ENCODE measurements at places on chromosomes 6 and 20. TPM values are rescaled to one million over a fixed set of nuclear protein-coding genes. Genes with fewer than 3 reads are reported as not detected.
A peak's percentile ranks its signal among the peaks of the same experiment; 100 is the strongest.

GRCh38 chr20:9478771-9479170 lies 35.6 kb upstream of the LAMP5 start:
- no peak for DNase-seq

PI16 gene
- not detected for polyA plus RNA-seq

DNA sequence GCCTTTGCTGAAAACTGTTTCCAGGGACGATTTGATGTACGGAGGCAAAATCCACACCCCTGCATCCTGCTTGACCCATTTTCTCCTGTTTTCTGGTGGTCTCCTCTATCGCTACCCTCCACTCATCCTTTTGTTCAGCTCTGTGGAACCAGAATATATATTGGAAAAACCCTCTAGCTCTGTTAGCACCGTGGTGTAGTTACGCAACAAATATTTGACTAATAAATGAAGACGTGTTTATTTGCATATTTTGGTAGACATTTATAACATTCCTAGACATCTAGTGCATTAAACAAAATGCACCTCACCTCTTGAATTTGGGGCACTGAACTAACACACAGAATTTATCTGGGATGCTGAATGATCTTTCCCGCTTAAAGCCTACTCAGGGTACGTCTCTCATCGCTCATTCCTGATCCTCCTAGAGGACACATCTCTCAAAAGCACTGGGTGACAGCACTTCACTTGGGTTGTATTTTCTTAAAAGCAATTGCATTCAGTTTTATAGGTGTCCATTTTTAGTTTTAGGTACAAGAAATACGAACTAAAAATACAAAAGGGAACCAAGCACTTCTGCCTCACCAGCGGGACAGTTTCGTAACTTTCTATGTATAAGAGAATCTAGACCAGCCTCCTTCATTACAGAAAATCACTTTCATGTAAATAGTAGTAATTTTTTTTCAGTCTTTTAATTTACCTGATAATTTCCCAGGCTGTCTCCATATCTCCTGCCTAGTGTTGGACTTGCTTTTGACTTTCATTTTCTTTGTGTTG lies 59.2 kb downstream of the SNRNP48 start:
- DNase-seq: no peak

- DNase-seq: no peak
These were observed 177.9 kb downstream of the RNGTT start for GRCh38 chr6:88785478-88785877.

RAB44 gene
- not detected for polyA plus RNA-seq

- no peak for DNase-seq
These were observed 34.5 kb upstream of the FERMT1 start for GRCh38 chr20:6157345-6157744.

LY86 gene
- polyA plus RNA-seq: not detected

- no peak for DNase-seq
These were observed 11.4 kb upstream of the SIRT5 start for GRCh38 chr6:13563009-13563408.

SNRPB gene
- 193 TPM for polyA plus RNA-seq

- DNase-seq: no peak
These were observed 16.3 kb upstream of the ARFGEF3 start for GRCh38 chr6:138145402-138145801.

DNA sequence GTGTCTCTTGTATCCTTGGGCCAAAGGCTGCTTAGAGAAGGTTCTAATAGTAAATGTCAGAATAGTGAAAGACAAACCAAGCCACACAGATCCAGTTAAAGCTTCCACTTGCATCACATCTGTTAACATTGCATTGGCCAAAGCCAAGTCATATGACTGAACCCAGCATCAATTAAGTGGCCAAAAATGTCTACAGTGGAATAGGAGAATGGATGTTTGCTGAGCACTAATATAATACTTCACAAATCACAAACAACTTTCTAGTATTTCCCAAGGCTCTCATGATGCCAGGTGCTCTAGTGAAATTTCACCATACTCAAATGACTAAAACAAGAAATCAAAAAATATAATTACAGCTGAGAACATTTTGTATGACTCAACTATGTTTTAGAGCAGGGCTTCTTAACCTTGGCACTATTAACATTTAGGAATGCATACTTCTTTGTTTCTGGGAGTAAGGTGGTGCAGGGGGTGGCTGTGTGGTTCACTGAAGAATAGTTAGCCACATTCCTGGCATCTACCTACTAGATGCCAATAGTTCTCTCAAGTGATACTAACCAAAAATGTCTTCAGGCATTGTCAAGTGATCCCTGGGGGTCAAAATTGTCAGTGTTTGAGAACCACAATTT lies 148.0 kb upstream of the SPTLC3 start:
- no peak for DNase-seq

DNA sequence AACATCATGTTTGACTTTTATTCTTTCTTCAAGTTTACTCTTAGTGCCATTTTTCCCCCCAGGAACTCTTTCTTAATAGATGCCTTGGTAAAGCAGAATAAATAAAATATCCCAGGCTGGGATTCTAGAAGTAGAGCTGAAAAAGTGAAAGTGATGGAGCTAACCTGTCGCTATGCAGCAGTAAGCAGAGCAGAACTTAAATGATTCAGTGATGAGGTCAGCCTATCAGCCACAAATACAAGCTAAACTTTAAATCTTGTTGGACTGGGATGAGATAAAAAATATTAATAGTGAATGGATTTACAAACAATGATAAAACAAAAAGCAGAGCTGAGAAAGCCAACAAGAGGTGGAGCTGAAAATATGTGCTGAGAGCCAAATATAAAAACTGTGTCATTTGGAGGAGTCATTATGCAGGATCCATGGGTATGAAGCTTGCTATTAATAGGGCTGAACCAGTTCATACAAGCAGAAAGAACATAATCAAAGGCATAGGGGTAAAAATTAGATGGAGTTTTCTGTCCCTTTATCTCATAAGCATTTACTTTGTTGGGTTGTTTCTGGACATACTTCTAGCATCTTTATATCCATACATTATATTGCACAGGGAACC lies 877.8 kb downstream of the EPHA7 start:
- DNase-seq: no peak

SCRT2 gene
- not detected for polyA plus RNA-seq

DNA sequence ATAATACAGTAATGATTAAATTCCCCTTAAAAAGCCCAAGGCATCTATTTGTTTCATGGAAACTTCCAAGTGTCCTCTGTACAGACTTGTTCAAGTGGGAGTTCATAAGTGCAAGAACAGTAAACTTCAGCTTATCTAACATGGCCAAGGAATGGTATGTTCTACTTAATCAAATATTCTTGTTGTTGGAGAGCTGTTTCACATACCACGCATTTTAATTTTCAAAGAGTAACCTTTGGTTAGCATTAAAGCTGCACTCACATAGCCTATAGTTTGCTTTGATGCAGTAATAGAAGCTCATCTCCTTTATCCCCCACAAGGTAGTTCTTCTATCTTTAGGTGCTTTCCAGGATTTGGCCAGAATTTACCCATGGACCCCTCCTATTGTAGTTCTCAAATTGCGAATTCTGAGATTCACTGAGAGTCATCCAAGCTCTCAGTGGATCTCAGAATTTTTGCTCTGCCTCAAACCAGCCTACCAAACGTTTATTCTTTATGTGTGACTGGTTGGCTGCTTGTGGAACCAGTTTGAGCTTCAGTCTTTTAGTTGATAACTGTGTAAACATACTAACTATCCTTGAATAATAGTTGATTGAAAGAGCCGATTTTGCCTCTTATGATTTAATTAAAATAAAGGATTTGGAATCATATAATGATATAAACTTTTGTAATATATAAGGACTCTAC lies 668.0 kb upstream of the FLRT3 start:
- DNase-seq: no peak

GMPR gene
- polyA plus RNA-seq: 4.8 TPM

- DNase-seq: peak; percentile 90
These were observed at the start of gene SPEF1 for GRCh38 chr20:3781153-3781910. TSS of gene SPEF1 (minus strand) at chr20:3781448. CDS start at chr20:3781287, 161 bp downstream.

GRCh38 chr6:79201983-79202382 lies 32.5 kb downstream of the HMGN3 start:
- no peak for DNase-seq

ZBTB46 gene
- polyA plus RNA-seq: 3.1 TPM

- DNase-seq: peak; percentile 11
These were observed 30.1 kb upstream of the NOX3 start for GRCh38 chr6:155485756-155486155.

SLCO4A1 gene
- polyA plus RNA-seq: 0.58 TPM

DNA sequence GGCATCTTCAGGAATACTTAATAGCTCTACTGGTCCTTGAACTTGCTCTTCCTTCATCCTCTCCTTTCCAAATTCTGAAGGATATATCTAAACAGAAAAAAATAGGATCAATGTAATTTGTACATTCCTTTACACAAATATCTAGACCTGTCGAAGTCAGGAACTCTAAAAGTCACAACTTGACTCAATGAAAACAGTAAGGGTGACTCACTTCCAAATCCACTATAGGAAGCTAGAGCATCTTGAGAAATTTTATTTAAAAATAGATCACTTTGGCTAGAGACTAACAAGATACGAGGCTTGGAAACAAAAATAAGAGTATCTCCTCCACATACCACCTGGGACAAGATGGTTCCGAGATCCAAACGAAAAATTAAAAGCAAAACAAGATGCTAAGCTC lies 12.2 kb downstream of the ESF1 start:
- no peak for DNase-seq

All from small intestine (tissue), 16 donors.